ENCODE measurements at places on chromosomes 16 and 17. TPM values are rescaled to one million over a fixed set of nuclear protein-coding genes. Genes with fewer than 3 reads are reported as not detected.

- no peak overlapping the region for H3K4me3 ChIP-seq
- peak overlapping the region; percentile 34 for H3K27ac ChIP-seq
- peaks cover 14% of the 10 kb centered on the region for H3K4me1 ChIP-seq
- no peaks in the 10 kb centered on the region for H3K36me3 ChIP-seq
- no peak for DNase-seq
Measured at GRCh38 chr17:42246515-42246914, 29.7 kb downstream of the STAT5B start.

Gene MYH2
- total RNA-seq = not detected

GRCh38 chr17:40562838-40563219 lies 2.4 kb downstream of the CCR7 start:
- no peak overlapping the region for H3K4me3 ChIP-seq
- no peak overlapping the region for H3K27ac ChIP-seq
- no peak for DNase-seq
- H3K27me3 ChIP-seq = no peaks in the 10 kb centered on the region
- H3K4me1 ChIP-seq = peaks cover 38% of the 10 kb centered on the region

Gene SLFN11
- 39.0 TPM for total RNA-seq

Gene PITPNM3
- 4.0 TPM for total RNA-seq

- no peak overlapping the region for H3K4me3 ChIP-seq
- H3K4me1 ChIP-seq = no peaks in the 10 kb centered on the region
- no peaks in the 10 kb centered on the region for H3K27me3 ChIP-seq
- H3K36me3 ChIP-seq = no peaks in the 10 kb centered on the region
- no peak overlapping the region for H3K27ac ChIP-seq
- DNase-seq = no peak
Measured at GRCh38 chr16:82744958-82745357, 118.2 kb downstream of the CDH13 start.

Gene TMEM88
- total RNA-seq = 12.3 TPM

GRCh38 chr17:50979524-50979927 lies 113.4 kb upstream of the TOB1 start:
- no peak for DNase-seq
- H3K4me1 ChIP-seq = no peaks in the 10 kb centered on the region
- no peaks in the 10 kb centered on the region for H3K27me3 ChIP-seq

DNA sequence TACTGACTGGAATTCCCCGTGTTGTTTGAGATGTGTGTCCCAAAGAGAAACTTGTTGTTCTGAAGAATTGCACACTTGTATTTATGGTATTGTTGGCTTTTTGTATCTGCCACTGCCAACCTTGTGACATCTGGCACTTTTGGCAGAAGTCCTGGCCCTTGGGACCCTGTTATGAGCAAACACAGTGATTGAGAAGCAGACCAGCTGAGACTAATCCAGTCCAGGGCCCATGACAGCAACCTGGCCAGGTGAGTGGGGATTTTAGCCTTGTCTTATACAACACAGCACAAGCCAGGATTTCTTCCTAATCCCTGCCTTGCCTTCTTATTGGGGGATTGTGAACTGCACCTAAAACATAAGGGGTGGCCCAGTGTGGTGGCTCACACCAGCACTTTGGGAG lies 80.0 kb downstream of the NTN1 start:
- H3K27me3 ChIP-seq = no peaks in the 10 kb centered on the region
- no peaks in the 10 kb centered on the region for H3K36me3 ChIP-seq

Gene PAFAH1B1
- 116 TPM for total RNA-seq

Gene CCL14
- 3.0 TPM for total RNA-seq

All from thyroid gland (tissue), 4 donors.